ENCODE measurements at places on chromosomes 2 and 18.

GRCh38 chr2:10285556-10286198 is 17.0 kb upstream of the HPCAL1 start:
- DNase-seq = no peak

DNA sequence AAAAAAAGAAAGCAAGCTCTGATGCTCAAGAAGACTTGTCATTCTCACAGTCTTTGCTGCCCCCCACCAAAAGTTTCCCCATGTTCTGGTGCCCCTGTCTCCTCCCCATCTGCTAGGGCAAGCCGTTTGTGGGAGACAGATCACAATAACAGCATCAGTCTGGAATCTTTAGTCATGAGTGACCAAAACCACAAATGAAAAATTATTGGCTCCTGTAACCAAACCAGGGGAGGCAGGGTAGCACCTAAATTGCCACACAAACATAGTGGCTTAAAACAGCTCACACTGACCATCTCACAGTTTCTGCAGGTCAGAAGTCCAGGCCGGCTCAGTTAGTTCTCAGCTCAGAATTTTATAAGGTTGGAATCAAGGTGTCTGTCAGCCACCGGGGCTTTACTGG is 9.1 kb upstream of the B3GNT7 start:
- no peak for DNase-seq

GRCh38 chr18:79950515-79951341 is 725 bp downstream of the SLC66A2 start:
- peak; percentile 30 for DNase-seq

DNA sequence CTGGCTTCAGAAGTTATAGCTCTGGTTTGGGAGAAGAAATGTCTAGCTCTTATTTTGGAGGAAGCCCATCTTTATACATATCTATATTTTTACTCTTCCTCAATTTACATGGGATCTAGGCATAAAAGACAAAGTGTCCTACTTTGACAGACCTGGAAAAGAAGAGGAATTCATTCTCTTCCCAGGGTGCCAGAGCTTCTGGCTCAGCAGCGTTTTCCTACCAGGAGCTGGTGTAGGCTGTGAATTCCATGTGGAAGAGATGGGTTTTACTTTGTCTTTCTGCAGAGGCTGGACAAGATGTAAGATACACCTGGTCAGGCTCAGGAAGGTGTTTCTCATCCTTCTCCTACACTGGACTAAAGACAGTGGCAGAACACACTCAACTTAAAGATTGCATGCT is 50.2 kb upstream of the LYPD6B start:
- DNase-seq = no peak

DNA sequence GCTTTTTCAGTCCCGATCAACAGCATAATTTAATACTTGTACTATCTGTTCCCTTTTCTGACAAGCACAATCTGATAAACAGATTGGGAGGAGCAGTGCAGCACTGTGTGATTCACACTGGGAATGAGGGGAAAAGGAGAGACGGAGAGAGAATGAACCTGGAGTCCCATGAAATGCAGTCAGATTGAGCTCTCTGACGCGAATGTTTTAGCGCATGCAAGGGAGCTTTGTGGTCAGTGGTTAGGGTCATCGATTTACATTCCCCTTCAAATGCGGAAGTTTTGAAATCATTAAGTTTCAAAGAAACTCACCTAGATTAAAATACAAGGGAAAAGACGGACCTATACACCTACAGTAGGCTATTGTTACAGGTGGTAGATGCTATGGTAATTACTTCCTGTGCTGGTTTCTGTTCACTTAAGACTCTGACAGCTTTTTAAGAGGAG is 99.6 kb downstream of the KCTD1 start:
- DNase-seq = no peak

DNA sequence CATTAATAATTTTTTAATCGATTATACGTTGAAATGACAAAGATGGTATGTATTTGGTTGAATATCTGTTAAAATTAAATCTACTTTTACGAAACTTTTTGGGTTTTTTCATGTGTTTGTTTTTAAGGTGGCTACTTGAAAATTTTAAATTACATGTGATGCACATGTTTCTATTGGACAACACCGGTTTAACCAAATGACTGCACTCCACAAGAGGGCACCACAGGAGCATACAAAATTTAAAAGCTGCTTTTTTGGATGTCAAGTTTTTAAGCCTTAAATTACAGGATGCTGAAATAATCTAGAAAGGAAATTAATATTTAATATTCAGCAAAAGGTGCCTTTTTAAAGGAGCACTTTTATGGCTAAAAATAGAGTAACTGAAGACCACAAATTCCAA is 98.7 kb downstream of the ACVR1 start:
- peak; percentile 50 for DNase-seq
